ENCODE measurements at places on chromosomes 6 and 20. TPM values are rescaled to one million over a fixed set of nuclear protein-coding genes. Genes with fewer than 3 reads are reported as not detected.

DNA sequence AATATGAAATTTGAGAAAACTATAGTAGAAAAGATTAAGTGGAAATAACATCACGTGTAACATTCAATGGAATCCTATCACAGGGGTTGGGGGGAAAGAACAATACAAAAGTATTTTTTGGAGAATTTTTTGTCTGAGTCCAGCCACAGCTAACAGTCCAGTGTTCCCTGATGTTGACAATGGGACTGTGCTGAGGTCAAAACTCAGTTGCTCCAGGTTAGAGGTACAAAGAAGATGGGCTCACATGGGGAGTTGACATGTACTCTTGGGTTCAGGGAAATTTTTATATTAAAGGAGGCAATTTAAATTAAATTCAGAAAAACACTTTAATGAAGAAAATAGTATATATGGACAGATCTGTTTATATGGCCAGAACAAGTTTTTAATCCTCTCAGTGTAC, 995 bp downstream of the MYCT1 start:
- DNase-seq = no peak

CRIP3 gene
- 24.0 TPM for polyA plus RNA-seq

- DNase-seq = no peak
These were observed 92.4 kb upstream of the FOXO3 start for GRCh38 chr6:108468346-108468745.

BHLHE23 gene
- not detected for polyA plus RNA-seq

- DNase-seq = no peak
These were observed 306.2 kb upstream of the ZFP64 start for GRCh38 chr20:52497731-52498130.

DNA sequence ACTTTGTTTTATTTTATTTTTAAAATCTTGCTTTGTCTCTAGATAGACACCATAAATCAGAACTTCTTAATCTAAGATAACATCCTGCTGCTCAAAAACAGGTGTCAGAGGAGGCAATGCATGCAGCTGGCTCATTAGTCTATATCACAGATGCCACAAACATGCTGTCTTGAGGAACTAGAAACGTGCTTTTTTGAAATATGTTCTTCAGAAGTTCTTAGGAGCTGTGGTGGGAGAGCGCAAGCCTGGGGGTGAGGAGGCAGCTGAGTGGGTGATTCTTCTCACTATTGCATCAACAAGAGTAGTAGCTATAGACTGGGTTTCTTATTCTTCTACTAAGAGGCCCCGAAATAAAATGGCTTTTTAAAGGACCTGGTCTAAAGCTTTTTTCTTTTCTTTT, 23.4 kb downstream of the IL22RA2 start:
- DNase-seq = no peak

GRCh38 chr20:41258474-41258873, 59.1 kb downstream of the ZHX3 start:
- DNase-seq = no peak

PRR18 gene
- 22.1 TPM for polyA plus RNA-seq

GRCh38 chr6:150028799-150029198, 3.5 kb upstream of the RAET1L start:
- no peak for DNase-seq

SYNGAP1 gene
- 40.7 TPM for polyA plus RNA-seq

DNA sequence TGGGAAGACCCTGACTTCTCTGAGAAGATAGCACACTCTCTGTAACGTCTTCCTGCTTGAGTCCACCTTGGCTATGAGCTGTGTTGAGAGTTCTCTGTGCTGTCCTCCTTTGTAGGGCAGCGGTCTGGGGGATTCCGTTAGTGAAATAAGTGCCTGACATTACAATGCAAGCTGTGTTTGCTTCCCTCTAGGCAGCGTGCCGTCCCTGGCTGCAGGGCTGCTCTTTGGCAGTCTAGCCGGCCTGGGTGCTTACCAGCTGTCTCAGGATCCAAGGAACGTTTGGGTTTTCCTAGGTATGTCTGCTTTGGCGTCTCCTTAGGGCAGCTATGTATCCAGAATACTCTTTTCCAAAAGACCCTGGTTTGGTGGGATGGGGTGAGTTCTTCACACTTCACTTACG, 2.8 kb downstream of the TMEM14C start:
- no peak for DNase-seq
